ENCODE measurements at places on chromosomes 11 and 22.

GRCh38 chr11:117601006-117601708 is 195.9 kb downstream of the DSCAML1 start:
- no peak overlapping the region for H3K27ac ChIP-seq
- no peaks in the 10 kb centered on the region for H3K36me3 ChIP-seq
- no peak overlapping the region for H3K4me3 ChIP-seq
- peaks cover 11% of the 10 kb centered on the region for H3K27me3 ChIP-seq

- DNase-seq = no peak
- no peak overlapping the region for H3K27ac ChIP-seq
- H3K27me3 ChIP-seq = peaks cover 1% of the 10 kb centered on the region
- H3K4me3 ChIP-seq = no peak overlapping the region
These were observed 59.9 kb downstream of the EIF3M start for GRCh38 chr11:32643526-32643925.

DNA sequence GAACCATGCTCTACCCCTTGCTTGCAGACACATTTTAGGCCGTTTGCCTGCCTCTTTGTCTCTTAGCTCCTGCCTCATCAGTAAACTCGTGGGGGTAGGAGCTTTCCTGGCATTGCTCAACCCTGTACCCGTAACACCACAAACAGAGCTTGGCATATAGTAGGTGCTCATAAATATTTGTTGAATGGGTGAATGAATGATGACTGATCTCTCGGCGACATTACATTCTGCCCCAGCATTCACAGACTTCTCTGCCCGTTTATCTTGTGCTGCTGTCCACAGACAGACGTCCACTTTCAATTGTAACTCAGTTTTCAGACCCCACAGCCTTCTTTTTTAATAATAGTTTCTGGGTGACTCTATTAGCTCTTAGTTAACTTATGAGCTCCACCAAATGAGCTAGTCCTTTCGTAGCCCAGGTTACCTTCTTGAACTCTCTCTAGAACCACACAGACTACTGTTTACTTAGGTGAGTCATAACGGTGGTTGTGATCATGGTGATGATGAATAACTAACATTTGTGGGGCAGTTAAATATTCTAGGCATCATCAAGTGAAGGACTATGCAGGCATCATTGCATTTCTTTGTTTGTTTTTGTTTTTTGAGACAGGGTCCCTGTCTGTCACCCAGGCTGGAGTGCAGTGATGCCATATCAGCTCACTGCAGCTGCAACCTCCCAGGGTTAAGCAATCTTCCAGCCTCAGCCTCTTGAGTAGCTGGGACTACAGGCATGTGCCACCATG is 188.4 kb downstream of the ADAMTS15 start:
- H3K4me3 ChIP-seq = no peak overlapping the region
- H3K27me3 ChIP-seq = no peaks in the 10 kb centered on the region
- H3K4me1 ChIP-seq = peaks cover 26% of the 10 kb centered on the region
- H3K36me3 ChIP-seq = no peaks in the 10 kb centered on the region
- no peak for DNase-seq

DNA sequence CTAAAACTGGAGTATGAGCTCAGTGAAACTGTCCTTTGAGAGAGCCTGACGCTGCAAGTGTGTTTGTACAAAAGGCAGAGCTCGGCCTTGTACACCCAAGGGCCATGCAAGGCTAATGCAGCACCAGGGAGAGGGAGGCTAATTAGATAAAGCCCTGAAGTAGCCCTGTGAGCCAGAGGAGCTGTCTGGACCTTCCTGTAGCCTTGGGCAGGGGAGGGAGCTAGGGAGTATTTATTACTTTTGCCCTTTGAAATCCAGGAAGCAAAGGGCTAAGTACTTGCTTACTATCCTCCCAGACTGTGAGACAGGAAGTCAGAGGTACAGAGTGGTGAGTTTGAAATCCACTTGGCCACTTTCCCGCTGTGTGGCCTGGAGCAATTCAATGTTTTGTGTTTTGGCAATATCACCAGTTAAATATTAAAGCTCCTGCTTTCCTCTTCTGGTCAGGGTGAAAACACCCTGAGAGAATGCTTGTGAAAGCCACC is 10.2 kb upstream of the LDHA start:
- H3K4me3 ChIP-seq = peak overlapping the region; percentile 70
- no peaks in the 10 kb centered on the region for H3K36me3 ChIP-seq
- no peaks in the 10 kb centered on the region for H3K27me3 ChIP-seq
- no peak for DNase-seq
- peak overlapping the region; percentile 99 for H3K27ac ChIP-seq

DNA sequence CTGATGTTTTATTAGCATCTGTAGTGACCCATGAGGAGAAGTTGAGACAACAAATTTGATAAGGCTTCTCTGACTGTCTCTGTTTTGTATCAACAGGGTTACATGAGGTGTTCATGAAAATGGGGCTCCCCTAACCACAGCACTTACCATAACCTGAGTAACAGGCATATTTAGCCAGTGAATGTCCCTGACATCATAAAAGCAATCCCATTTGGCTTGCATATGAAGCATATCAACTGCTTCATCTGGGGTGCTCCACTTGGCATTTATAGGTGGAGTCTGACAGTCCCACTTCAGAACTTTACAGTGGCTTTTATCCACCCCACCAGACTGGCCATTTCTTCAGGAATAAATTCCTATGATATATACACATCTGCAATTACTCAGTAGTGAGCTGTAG is 257.6 kb downstream of the LUZP2 start:
- no peak for DNase-seq
- H3K4me1 ChIP-seq = no peaks in the 10 kb centered on the region
- no peaks in the 10 kb centered on the region for H3K36me3 ChIP-seq
- no peaks in the 10 kb centered on the region for H3K27me3 ChIP-seq

GRCh38 chr11:73100578-73100977 is 41.5 kb downstream of the FCHSD2 start:
- H3K36me3 ChIP-seq = peaks cover 30% of the 10 kb centered on the region
- no peaks in the 10 kb centered on the region for H3K27me3 ChIP-seq
- H3K27ac ChIP-seq = no peak overlapping the region
- no peak for DNase-seq
- no peak overlapping the region for H3K4me3 ChIP-seq
